ENCODE measurements at places on chromosomes 2 and 18.
A peak's percentile ranks its signal among the peaks of the same experiment; 100 is the strongest.

DNA sequence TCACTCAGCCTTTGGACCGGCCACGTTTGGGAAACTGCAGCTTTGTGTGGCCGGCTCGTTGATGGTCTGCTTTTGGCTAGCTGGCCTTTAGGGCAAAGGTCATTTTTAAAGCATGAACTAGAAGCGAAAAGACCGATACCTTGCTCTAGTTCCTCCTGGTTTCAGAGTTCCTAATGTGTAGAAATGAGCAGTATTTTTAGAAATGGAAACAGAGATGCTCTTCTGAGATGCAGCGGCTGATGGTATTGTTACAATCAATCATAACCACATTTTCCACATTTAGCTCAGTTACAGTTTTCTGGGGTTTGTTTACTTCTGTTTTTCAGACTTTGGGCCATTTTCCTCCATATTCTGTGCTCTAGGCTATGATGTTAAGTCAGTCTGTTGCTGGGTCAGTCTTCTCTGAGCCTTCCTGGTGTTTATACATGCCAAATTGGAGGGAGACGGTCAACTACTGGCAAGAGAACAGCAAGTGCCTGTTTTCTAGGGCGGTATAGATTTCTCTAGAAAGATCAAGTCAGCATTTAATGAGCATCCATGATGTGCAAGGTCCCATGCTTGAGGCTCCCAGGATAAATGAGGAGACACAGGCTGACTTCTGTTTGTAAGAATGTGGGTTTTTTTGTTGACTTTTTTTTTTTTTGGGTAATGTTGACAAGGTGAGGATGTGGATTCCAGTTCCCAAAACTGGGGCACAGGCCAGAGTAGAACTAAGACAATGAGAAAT, 28.0 kb downstream of the RNF144A start:
- no peak for DNase-seq

DNA sequence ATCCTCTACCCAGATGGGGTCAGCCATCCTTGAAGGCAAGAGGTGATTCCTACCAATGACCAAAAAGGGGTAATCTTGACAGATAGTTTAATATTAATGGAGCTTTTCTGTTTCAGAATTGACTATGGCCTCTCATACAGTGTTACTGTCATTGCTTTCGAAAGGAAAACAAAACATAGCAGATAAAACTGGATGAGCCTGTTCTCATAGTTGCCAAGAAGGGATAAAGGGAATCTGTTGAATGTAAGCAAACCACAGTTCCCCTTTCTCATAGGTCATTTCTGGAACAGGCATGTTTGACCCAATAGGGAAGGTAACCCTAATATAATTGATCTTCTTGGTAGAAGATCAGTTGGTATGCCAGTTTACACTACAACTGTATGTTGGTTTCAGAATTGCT, 1.6 kb downstream of the RAB27B start:
- no peak for DNase-seq

DNA sequence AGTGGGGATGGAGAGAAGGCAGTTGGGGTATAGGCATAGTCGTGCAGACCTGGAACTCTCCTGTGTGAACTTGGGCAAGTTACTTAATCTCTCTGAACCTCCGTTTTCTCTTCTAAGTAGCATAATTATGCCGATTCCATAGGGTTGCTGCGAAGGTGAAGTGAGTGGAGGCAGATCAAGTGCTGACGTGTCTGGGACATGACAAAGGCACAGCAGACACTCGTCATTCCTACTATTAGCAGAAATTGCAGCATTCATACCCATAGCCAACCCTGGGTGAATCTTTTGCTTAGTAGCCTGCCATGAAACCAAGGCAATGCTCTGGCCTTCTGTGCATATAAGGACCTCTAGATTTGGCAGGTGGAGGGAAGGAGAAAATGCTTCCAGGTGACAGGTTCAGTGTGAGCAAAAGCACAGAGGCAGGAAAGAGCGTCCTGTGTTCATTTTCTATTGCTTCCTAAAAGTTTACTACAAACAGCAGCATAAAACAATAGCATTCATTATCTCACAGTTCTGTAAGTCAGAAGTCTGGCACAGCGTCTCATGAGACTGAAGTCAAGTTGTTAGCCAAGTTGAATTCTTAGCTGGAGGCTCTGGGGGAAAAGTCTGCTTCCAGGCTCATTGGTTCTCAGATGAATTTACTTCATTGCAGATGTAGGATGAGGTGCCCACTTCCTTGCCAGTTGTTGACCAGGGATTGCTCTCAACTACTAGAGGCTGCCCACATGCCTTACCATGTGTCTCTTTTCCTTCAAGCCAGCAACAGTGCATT, 77.8 kb downstream of the CTIF start:
- DNase-seq = no peak

DNA sequence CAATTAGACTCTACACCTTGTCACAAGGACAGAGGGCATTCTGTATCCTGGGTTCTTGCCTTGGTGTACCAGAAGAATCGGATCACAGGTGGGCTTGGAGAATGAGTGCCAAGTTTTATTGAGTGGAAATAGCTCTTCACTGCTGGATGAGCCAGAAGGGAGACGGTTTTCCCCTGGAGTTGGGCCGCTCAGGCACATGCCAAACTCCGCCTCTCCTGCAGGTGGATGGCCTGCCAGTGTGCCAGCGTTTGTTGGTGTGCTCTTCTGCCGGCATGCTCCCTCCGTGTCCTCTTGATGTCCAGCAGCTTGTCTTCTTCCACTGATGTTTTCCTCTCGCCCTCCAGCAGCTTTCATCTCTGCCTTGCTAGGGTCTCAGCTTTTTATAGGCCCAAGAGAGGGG, 115.5 kb upstream of the RAB27B start:
- no peak for DNase-seq

- peak; percentile 60 for DNase-seq
These were observed 403 bp downstream of the TMEM127 start for GRCh38 chr2:96265349-96265839.

GRCh38 chr2:108972663-108973062, 16.4 kb downstream of the EDAR start:
- no peak for DNase-seq

GRCh38 chr18:51654488-51655326, 457.2 kb upstream of the MEX3C start:
- no peak for DNase-seq
